ENCODE measurements at places on chromosomes 2 and 18. TPM values are rescaled to one million over a fixed set of nuclear protein-coding genes. Genes with fewer than 3 reads are reported as not detected.

DNA sequence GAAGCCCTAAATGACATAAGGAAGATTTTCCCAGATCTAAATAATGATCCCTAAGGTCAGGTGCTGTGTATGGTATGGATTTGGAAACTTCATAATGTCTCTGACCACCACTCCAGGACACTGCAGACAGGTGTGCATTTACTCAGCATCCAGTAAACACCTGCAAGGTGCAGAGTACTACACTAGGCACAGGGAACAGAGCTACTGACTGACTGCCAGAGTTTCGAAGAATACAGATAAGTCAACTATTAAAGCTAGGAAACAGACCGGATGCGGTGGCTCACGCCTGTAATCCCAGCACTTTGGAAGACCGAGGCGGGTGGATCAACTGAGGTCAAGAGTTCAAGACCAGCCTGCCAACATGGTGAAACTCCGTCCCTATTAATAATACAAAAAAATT lies 65.0 kb downstream of the ATP8B1 start:
- peak; percentile 70 for ATAC-seq

DNA sequence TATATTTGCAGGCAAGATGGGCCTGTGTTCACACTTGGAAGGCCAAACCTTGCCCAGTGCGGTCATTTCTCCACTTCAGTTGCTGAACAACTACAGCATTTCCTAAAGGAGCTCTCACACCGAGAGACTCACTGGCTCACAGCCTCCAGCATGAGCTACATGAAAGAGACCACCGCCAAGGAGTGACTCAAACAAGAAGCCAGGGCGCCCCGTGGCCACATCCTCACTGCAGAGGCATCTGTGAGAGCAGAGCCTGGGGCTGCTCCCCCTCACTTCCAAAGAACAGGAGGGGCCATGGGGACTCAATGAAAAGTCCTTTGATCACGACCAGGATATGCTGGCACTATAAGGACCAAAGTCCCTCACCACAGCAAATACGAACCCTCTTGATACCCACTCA lies 50.0 kb downstream of the TMEM163 start:
- ATAC-seq = no peak

The PPIG gene
- total RNA-seq = 28.0 TPM

- peak; percentile 24 for ATAC-seq
These were observed 37.0 kb downstream of the INO80C start for GRCh38 chr18:35460736-35461161.

Data from esophagus mucosa (tissue), 1 donor.